EH (cell line): ENCODE measurements at places on chromosomes 12 and 14.
A peak's percentile ranks its signal among the peaks of the same experiment; 100 is the strongest.

DNA sequence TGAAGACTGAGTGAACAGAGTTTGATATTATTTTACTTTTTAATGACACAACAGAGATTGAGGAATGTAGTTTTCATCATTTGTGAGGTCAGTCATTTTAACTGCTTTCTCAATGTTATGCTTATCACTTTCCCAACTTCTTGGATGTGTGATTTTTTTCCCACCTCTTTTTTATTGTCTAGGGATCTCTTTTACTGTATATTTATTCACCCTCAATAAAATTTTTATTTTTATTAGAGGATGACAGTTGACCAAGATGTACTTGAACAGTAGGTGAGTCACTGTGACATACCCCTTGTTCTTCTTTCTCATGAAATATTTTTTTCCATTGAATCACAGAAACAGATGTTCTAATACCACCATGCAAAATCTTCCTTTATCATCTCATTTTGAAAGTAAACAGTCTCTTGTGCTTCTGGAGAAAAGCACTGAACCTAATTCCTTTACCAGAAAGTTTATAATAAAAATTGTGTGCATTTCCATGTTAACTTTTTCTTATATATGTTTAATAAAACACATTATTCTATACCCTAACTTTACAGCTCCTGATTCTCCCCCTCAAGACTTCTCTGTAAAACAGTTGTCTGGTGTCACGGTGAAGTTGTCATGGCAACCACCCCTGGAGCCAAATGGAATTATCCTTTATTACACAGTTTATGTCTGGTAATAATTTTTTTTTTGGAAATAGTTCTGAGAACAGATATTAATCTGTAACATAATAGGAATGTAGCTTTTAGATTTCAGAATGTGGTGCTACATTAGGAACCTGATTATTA lies 65.9 kb downstream of the PTPRQ start:
- DNase-seq = peak; percentile 91

GRCh38 chr14:31441273-31442111 lies 15.8 kb downstream of the DTD2 start:
- DNase-seq = peak; percentile 88

DNA sequence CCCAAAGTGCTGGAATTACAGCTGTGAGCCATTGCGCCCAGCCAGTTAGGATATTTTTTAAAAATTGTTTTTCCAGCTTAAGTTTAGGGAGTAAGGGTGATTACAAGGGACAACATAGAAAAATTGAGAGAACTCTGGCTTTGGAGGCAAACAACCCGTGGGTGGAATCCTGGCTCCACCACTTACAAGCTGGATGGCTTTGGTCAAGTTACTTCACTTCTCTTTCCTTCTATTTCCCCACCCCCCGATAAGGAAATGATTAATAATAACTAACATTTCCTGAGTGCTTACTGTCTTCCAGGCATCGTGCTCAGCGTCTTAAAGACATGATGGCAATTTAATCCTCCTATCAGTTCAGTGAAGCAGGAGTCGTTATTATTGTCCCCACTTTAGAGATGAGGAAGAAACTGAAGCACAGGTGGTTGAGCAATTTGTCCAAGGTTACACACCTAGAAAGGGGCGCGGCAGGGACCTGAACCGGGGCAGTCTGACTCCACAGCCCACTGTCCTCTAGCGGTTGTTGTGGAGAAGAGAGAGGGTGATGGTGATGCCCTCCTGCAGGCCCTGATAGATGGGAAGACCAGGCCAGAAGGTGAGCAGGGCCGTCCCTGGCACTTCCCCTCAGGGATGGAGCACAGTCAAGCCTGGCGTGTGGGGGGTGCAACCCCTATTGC lies 16.7 kb upstream of the FAIM2 start:
- peak; percentile 46 for DNase-seq

GRCh38 chr12:86193931-86194330 lies 62.3 kb downstream of the MGAT4C start:
- no peak for DNase-seq

DNA sequence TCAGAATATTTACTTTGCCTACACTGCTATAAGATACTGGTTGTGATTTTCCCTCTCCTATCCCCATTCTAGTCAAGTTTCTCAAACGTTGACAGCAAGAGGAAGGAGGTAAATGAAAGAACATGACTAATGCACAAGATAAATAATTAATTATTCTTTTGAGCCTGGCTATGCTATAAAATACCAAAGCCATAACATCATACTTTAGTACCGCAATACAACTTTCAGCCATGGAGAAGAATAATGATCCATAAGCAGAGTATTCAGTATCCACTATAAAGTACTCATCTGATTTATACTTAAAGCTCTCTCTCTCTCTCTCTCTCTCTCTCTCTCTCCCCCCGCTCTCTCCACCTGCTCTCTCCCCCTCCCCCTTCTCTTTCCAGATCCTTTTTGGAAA lies 41.3 kb downstream of the TDG start:
- DNase-seq = peak; percentile 84

GRCh38 chr12:62250671-62251608 lies 9.3 kb upstream of the USP15 start:
- DNase-seq = peak; percentile 76

DNA sequence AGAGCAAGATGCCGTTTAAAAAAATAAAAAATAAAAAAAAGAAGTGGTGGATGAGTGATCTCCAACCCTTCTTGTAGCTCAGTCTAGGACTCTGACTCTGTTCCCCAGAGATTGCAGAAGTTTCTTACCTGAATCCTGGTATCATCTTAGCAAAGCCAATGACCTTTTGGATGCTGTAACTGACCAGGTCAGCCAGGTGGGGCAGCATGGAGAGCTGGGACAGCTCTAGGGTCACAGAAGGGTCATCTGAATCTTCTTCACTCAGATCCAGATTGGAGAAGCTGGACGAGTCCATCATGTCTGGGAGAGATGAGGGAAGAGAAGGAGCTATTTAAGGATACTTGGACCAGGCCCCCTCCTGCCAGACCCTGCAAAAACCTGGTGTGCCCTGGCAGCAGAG lies 35.8 kb upstream of the HDAC7 start:
- no peak for DNase-seq

DNA sequence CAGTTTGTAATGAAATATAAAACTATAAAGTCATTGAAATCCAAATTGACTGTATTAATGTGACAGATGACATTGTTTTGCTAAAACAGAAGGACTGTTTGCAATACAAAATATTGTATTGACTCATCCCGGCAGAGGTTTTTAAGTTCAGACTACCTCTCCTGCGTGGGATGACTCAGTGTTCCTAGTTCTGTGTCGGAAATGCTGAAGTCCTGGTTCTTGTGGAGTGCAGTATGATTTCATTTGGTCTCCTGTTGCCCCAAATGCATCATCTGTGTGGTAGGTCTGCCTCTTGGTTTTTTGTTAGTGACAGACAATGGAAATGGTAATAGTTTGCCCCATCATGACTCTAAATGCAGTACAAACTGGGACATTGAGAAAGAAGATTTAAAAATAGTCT lies 27.8 kb downstream of the PELI2 start:
- DNase-seq = peak; percentile 64

- DNase-seq = no peak
Measured at GRCh38 chr12:20421421-20421820, 53.1 kb downstream of the PDE3A start.

GRCh38 chr12:16763901-16764300 lies 157.9 kb upstream of the LMO3 start:
- no peak for DNase-seq

DNA sequence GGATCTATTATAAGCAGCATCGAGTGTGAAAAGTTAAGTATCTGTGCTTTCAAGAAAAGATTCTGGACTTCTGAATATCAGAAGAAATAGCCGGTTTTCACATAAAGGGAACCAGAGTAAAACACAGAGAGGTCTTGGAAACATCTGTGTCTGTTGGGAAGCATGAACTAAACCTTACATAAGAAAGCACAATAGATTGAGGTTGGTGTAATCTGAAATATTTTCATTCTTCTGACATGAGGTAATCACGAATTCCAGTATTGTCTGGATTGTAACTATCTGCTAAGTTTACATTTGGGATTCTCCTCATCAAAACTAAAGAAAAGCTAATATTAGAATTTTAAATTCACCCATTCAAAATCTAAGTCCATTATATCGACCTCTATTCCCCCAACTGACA lies 161.3 kb downstream of the CPNE8 start:
- peak; percentile 1 for DNase-seq

GRCh38 chr14:90757452-90757851 lies 58.8 kb downstream of the TTC7B start:
- DNase-seq = peak; percentile 3

DNA sequence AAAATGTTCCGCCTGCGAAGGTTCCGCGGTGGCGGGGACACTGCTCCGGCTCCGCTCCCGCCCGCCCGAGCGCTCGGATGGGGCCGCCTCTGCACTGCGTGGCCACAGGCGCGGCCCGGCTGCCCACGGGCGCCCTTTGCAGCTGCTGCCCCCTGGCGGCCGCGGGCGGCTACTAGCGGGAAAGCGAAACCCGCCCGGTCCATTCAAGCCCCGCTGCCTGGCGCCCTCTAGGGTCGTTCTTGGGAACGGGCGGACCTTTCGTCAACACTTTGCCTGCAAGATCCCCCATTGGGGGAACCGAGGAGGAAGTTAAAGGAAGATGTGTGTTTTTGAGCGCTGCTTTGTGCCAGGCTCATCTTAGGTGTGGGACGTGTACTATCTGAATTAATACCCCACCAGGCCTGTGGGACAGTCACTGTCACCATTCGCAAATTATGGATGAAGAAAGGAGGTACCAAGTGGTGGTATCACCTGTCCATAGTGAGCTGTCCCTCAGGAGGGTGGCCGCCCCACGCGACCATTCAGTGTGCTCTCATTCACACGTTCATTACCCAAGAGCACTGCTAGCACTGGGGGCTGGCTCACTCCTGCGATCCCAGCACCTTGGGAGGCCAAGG lies 19.4 kb downstream of the GPR132 start:
- DNase-seq = peak; percentile 81

GRCh38 chr12:39426636-39427240 lies 16.2 kb downstream of the KIF21A start:
- DNase-seq = peak; percentile 29

DNA sequence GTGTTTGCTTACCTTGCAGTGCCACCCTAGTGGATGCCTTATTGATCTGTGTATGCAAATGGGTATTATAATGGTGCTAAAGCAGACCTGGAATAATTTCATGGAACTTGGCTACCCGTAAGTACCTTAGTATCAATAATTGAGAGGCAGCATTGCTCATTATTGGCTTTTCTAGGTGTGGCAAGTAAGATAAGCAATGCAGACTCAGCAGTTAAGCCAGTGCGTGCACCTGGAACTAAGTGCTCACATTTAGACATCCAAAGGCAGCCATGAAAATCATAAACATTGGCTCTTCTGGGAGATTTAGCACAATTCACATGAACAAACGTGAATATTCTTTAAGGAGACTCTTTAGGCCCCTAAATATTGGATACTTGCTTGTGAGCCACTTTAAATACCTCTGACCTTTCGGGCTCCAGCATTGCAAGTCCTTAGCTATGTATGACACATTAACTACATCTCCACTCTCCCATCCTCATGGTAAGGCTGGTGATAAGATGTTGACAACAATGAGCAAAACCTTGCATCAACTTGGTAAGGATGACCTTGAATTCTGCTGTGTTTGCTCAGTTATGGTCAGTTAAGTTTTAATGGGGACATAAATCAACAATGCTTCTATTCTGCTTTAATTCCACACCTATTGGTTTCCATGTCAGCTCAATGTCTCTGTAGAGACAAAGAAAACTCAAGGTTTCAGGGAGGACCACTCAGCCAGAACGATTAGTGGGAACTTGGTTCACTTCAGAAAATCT lies 112.0 kb downstream of the SLC5A8 start:
- DNase-seq = no peak

GRCh38 chr12:116432314-116432750 lies 126.8 kb upstream of the MAP1LC3B2 start:
- DNase-seq = peak; percentile 66

DNA sequence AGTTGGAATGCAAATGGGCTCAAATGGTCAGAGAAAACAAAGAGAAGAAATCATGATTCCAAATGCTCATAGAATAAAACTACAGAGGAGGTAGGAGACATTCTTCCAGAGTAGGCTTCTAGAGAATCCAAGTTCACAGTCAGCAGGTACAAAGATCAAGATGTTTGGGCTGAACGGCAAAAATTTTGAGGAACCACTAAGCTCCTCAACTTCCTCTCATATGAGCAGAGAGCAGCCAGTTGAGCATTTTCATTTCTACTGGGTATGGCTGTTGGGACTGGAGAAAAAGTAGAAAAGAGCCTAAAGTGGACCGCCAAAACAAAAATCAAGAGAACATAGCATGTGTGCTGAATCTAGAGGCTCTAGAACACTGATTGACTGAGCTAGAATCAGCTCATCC lies 73.8 kb upstream of the ARID2 start:
- DNase-seq = no peak

- peak; percentile 89 for DNase-seq
Measured at GRCh38 chr12:96980991-96981414, 73.9 kb downstream of the NEDD1 start.

DNA sequence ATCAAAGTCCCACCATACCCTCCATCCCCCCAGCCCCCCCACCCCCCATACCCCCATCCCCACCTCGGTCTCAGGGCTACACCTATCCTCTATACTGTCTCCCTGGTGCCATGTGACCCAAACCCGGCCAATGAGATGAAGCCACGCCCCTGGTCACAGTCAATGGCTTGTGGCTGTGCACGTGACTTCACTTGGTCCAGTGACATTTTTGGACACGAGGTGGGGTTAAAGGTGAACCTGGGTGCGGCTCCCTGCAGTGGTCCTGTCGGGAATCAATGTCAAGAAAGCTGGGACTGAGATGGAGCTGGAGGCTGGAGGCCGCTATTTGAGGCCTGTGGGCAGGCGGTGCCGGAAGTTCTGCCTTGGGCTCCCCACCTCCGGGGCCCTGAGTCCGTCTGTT lies 100.7 kb upstream of the MAP1LC3B2 start:
- DNase-seq = no peak

- peak; percentile 91 for DNase-seq
Measured at GRCh38 chr14:93042968-93043940, 72.5 kb downstream of the ITPK1 start.

GRCh38 chr12:11344500-11344899 lies 34.3 kb upstream of the PRB4 start:
- DNase-seq = no peak

- DNase-seq = peak; percentile 84
Measured at GRCh38 chr12:93943780-93944179, 204.6 kb upstream of the PLXNC1 start.

GRCh38 chr12:108875682-108876361 lies 4.1 kb upstream of the DAO start:
- DNase-seq = no peak

GRCh38 chr12:110141389-110141788 lies 17.2 kb downstream of the IFT81 start:
- peak; percentile 80 for DNase-seq

DNA sequence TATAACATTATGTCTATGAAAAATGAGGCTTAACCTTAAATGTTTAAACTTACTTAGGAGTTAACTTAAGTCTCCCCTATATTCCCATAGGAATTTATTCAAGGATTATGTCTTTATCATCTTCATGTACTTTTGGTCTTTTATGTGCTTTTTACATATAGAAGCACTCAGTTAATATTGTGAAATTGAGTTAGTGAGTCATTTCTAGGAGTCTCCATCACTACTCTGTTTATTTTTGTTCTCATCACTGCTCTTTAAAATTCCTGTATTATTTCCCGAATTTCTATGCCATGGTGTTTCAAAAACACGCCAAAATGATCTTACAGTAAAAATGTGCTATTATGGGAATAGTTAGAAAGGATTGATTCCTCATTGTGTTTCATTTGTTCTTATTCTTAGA lies 31.6 kb downstream of the TBC1D15 start:
- peak; percentile 76 for DNase-seq
